ENCODE measurements at places on chromosomes 7 and 10.

GRCh38 chr10:49600046-49600445 is 10.1 kb upstream of the SLC18A3 start:
- no peaks in the 10 kb centered on the region for H3K27me3 ChIP-seq
- no peak overlapping the region for H3K4me3 ChIP-seq
- H3K4me1 ChIP-seq, result no peaks in the 10 kb centered on the region

DNA sequence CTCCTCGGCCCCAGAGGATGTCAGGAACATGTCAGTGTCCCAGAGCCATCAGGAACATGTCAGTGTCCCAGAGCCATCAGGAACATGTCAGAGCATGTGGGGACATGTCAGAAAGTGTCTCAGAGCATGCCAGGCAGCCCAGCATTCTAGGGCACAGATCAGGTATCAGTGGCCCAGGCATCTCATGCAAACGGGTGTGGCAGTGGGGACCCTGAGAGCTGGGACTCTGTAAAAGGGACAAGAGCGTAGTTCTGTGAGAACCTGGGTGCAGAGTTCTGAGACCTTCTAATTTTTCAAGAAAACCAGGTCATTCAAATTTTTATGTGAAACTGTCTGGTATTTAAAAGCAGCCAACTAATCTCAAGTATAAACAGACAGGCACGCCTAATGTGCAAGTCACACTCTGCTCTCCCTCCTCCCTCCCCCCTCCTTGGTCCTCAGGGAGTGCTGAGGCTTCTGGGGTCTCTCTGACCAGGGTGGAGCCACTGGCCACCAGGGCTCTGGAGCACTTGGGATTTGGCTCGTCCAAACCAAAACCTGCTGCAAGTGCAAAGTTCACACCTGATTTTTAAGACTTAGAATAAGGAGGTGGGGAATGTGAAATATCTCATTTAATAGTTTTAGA is 64.6 kb downstream of the ALOX5 start:
- H3K27ac ChIP-seq, result no peak overlapping the region
- no peaks in the 10 kb centered on the region for H3K4me1 ChIP-seq
- H3K36me3 ChIP-seq, result no peaks in the 10 kb centered on the region
- H3K27me3 ChIP-seq, result no peaks in the 10 kb centered on the region
- no peak overlapping the region for H3K4me3 ChIP-seq
- DNase-seq, result no peak

- H3K4me3 ChIP-seq, result no peak overlapping the region
- no peaks in the 10 kb centered on the region for H3K36me3 ChIP-seq
- no peak overlapping the region for H3K27ac ChIP-seq
- no peak for DNase-seq
- no peaks in the 10 kb centered on the region for H3K4me1 ChIP-seq
- no peaks in the 10 kb centered on the region for H3K27me3 ChIP-seq
These were observed 114.8 kb upstream of the ADO start for GRCh38 chr10:62689712-62690111.

DNA sequence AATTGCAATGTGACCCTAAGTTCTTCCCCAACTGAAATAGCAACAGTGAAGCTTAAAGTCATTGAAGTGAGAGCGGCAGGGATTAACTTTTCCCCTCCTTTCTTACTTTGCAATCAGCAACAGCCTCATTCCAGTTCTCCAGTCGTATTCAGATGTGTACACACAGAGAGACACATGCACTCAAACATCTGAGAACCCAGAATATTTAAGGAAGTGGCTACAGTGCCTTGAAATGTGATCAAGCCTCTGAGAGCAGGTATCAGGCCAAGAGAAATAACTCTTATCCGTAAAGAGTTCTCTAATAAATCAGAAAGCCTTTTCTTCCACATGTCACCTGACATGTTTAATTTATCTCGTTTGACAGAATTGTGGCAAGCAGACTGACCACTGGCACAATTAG is 388.9 kb upstream of the NPVF start:
- peaks cover 19% of the 10 kb centered on the region for H3K4me1 ChIP-seq
- H3K27ac ChIP-seq, result no peak overlapping the region
- no peak for DNase-seq
- no peaks in the 10 kb centered on the region for H3K27me3 ChIP-seq

GRCh38 chr10:44242826-44243225 is 142.1 kb downstream of the CXCL12 start:
- H3K4me1 ChIP-seq, result no peaks in the 10 kb centered on the region
- H3K27ac ChIP-seq, result no peak overlapping the region
- no peak overlapping the region for H3K4me3 ChIP-seq
- no peak for DNase-seq
- H3K27me3 ChIP-seq, result no peaks in the 10 kb centered on the region

GRCh38 chr7:24764972-24765744 is 7.9 kb upstream of the GSDME start:
- H3K27me3 ChIP-seq, result no peaks in the 10 kb centered on the region
- H3K36me3 ChIP-seq, result no peaks in the 10 kb centered on the region
- DNase-seq, result no peak
- H3K4me1 ChIP-seq, result no peaks in the 10 kb centered on the region
- no peak overlapping the region for H3K27ac ChIP-seq

DNA sequence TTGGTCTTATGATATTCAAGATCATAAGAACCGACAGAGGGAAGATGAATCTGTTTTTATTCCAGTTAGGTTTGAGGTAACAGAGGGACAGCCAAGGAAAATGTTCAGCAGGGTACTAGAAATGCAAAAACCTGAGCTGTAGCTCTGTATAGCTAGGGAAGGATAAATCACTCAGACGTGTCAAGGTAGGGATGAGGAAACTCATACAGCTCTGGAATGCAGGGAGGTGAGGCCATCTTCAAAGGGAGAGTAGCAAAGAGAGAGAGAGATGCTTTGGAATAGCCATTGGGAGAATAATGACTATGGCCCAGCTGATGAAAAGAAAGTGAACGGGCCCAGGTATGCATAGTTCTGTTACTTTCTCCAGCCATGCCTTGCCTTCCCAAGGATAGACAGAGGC is 77.8 kb downstream of the PAX2 start:
- H3K4me3 ChIP-seq, result no peak overlapping the region
- H3K4me1 ChIP-seq, result peaks cover 17% of the 10 kb centered on the region
- no peaks in the 10 kb centered on the region for H3K36me3 ChIP-seq
- no peak overlapping the region for H3K27ac ChIP-seq

DNA sequence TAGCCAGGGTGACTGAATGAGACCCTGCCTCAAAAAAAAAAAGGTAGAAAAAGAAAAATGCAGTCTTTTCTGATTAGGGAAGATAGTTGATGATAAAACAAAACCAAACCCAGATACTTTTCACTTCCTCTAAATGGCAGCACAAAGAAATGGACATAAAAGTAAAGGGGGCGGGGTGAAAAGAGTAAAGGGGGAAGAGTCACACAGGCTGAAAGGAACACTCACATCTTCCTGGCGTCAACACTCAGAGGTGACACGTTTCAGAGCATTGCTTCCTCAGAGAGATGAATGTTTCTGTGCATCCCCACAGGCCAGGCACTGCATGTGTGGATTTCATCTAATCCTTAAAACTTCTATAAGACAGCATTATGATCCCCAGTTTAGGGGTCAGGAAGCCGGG is 81.2 kb downstream of the HIPK2 start:
- DNase-seq, result no peak
- H3K27ac ChIP-seq, result no peak overlapping the region
- H3K4me3 ChIP-seq, result no peak overlapping the region
- no peaks in the 10 kb centered on the region for H3K4me1 ChIP-seq
- H3K27me3 ChIP-seq, result no peaks in the 10 kb centered on the region

GRCh38 chr10:111498560-111498959 is 421.7 kb downstream of the ADRA2A start:
- no peaks in the 10 kb centered on the region for H3K27me3 ChIP-seq
- H3K27ac ChIP-seq, result no peak overlapping the region
- no peak for DNase-seq

- H3K27me3 ChIP-seq, result no peaks in the 10 kb centered on the region
- peaks cover 34% of the 10 kb centered on the region for H3K4me1 ChIP-seq
- H3K27ac ChIP-seq, result no peak overlapping the region
- peak overlapping the region; percentile 90 for H3K4me3 ChIP-seq
- DNase-seq, result no peak
These were observed 1.8 kb downstream of the GDI2 start for GRCh38 chr10:5811387-5811821.

DNA sequence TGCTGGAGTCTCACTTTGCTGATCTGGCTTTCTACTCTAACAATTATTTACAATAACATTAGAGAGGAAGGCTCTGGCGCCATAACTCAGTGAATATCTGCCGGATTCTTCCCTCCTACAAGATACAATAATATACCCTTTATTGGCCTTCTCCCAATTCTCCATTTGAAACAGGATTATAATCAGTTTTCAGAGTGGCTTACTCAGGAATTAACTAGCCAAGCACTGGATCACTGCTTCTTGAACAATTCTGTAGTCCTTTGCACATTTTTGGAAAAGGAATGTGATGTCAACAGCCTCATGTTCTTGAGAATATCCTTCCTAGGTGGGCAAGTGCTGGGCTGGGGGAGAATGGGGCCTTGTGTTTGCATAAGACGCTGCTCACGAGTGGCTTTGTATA is 125.9 kb downstream of the HIPK2 start:
- no peaks in the 10 kb centered on the region for H3K36me3 ChIP-seq
- H3K4me1 ChIP-seq, result peaks cover 2% of the 10 kb centered on the region
- no peak overlapping the region for H3K27ac ChIP-seq
- DNase-seq, result no peak
- no peak overlapping the region for H3K4me3 ChIP-seq

GRCh38 chr10:82245157-82245556 is 370.2 kb downstream of the NRG3 start:
- no peaks in the 10 kb centered on the region for H3K36me3 ChIP-seq
- H3K4me3 ChIP-seq, result no peak overlapping the region
- no peaks in the 10 kb centered on the region for H3K4me1 ChIP-seq
- no peaks in the 10 kb centered on the region for H3K27me3 ChIP-seq
- DNase-seq, result no peak
- H3K27ac ChIP-seq, result no peak overlapping the region

GRCh38 chr10:128314686-128315085 is 188.5 kb upstream of the MKI67 start:
- no peak overlapping the region for H3K27ac ChIP-seq
- H3K27me3 ChIP-seq, result no peaks in the 10 kb centered on the region
- H3K4me1 ChIP-seq, result no peaks in the 10 kb centered on the region
- peak; percentile 15 for DNase-seq
- no peak overlapping the region for H3K4me3 ChIP-seq

DNA sequence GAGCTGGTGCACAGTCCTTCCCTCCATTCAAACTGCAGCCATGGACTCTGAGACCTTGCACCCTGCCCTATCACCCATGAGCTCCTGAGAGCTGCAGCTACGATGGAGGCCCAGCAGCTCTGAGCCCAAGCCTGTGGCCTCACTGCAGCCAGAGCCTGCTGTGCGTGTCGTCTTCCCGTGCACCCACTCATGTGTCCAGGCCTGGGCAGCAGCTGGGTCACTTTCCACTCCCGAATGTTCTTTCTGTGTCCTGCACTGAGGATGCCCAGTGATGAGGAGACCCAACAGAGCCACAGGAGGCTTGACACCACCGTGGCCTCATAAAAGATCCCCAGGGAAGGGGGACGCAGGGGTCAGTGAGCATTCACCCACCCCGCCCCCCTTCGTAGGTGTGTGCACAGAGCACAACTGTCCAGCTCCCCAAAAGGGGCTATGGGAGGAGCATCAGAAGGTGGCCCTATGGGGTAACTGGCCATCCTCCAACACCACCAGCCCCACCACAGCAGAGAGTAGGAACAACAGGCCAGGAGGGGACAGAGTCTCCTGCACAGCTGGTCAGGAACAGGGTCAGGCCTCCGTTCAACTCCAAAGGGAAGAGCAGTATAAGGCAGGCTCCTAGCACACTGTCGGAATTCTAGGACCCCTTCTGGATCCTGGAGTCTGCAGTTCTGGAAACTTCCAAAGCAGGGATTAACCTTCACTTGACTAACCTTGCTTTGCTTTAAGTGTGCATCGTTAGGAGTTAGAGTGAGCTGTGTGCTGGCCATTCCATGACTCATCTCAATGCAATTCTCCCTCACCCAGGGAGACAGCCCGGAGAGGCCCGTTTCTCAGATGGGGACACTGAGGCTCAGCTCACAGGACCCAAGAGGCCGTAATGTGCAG is 52.6 kb downstream of the RASGEF1A start:
- H3K36me3 ChIP-seq, result no peaks in the 10 kb centered on the region
- no peak overlapping the region for H3K27ac ChIP-seq
- H3K4me3 ChIP-seq, result no peak overlapping the region
- H3K4me1 ChIP-seq, result no peaks in the 10 kb centered on the region
- no peaks in the 10 kb centered on the region for H3K27me3 ChIP-seq

DNA sequence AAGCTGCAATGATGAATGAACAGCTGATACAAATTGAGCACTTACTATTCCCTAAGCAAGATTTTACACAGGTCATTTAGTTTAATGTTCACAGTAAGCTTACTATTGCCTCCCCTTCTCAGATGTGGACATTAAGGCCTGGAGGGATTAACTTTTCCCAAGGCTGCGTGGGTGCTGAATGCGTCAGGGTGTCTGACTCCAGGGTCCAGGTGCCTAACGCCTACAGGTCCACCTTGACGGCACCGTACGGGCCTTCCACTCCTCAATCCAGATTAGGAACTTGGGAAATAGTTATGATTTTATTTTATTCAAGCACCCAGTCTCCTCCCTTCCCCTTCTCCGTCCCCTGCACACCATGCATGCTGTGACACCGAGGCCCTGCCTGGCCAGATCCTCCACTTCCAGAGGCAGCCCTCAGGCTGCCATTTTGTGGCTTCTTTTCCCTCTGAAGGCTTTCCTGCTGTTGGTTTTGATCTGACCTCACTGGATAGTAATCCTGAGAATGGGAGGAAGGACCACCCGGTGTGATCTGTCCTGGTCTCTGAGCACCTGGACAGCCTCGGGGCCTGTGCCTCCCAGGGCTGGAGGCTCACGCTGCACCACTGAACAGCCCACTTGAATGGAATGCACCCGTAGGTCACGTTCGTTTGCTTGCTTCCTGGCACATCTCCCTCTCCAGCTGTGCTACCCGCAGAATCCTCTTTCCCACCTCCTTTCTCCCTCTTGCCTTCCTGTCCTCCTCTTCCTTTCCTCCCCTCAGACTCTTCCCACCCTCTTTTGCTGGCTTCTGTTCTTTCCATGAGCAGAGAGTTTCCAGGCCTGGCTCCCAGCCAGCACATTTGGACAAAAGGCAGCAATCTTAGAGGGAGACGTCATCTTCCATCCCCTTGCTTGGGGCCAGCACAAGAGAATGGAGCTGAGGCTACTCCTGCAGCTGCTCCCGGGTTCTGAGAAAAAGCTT is 14.4 kb downstream of the DENND2A start:
- no peak overlapping the region for H3K27ac ChIP-seq
- no peaks in the 10 kb centered on the region for H3K27me3 ChIP-seq
- H3K4me3 ChIP-seq, result no peak overlapping the region

GRCh38 chr10:92785118-92785517 is 63.2 kb upstream of the EXOC6 start:
- H3K27me3 ChIP-seq, result no peaks in the 10 kb centered on the region
- DNase-seq, result no peak
- H3K27ac ChIP-seq, result no peak overlapping the region
- H3K4me3 ChIP-seq, result no peak overlapping the region

GRCh38 chr10:74898201-74898976 is 72.0 kb downstream of the KAT6B start:
- DNase-seq, result no peak
- H3K4me1 ChIP-seq, result no peaks in the 10 kb centered on the region
- H3K4me3 ChIP-seq, result no peak overlapping the region
- no peaks in the 10 kb centered on the region for H3K27me3 ChIP-seq
- H3K27ac ChIP-seq, result no peak overlapping the region

GRCh38 chr10:70974351-70974901 is 86.1 kb upstream of the PCBD1 start:
- no peaks in the 10 kb centered on the region for H3K36me3 ChIP-seq
- H3K4me1 ChIP-seq, result no peaks in the 10 kb centered on the region
- no peaks in the 10 kb centered on the region for H3K27me3 ChIP-seq
- DNase-seq, result no peak
- no peak overlapping the region for H3K27ac ChIP-seq
